GDM1 (cell line): ENCODE measurements at places on chromosomes 1 and 21.

DNA sequence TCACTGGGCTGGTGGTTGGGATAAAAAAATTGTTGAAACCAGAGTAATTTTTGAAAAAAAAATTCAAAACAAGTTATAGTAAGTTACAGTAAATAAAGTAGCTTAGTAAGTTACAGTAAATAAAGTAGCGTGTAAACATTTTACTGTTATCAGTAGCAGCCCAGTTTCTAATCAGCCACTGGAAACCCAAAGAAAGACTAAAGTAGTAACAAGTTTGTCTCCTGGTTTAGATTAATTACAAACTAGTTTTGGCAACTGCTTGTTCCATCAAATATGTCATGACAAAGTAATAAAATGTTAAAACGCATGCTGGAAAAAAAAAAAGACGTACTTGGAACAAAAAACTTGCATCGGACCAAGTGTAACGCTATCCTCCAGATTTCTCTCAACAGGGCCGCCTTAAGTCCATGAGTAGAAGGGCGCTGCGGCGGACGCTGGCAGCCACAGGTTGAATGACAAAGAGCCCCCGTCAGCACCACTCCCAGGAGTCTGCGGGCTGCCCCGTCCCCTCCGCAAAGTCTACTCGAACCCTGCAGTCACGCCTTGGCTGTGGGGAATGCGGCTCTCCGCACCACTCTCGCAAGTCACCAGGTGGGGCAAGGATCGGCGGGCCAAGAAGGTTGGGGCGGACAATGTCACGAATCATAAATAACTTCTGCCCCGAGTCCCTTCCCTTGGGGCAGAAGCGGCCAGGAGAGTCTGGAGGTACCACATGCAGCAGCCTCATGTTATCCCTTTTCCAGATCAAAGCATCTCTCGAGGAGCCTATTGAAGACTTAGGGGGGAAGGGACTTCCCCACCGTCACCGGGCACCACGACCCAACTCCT, 837 bp downstream of the SLC16A1 start:
- DNase-seq: peak; percentile 46

DNA sequence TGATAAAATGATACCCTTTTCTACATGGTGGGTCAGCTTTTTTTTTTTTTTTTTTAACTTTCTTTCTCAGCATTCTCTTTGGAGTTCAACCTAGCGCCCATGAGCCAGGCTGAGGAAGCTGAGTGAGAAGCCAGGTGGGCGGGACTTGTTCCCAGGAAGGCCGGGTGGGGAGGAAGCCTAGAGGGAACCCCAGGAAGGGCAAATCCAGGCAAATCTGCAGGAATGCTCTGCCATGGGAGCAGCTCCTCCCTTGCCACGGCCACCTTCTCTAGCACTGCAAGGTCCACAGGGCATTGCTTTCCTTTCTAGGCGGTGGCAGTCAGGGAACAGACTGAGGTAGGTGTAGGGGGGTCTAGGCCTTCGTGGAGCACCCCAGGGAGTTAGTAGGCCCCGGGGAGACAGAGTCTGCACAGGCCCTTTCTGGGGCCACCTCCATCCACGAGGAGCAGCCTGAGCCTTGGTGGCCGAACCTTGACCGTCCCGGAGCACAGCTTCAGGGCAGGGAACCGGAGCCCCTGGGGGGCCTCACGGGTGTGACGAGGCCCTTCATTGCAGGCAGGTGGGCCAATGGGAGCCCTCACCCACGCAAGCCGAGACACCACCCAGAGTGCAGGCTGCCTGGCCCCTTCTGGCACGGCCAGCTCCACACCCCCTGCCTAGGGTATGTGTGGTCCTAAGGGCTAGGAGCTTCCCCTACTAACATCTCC, 18.2 kb upstream of the CCDC27 start:
- no peak for DNase-seq

DNA sequence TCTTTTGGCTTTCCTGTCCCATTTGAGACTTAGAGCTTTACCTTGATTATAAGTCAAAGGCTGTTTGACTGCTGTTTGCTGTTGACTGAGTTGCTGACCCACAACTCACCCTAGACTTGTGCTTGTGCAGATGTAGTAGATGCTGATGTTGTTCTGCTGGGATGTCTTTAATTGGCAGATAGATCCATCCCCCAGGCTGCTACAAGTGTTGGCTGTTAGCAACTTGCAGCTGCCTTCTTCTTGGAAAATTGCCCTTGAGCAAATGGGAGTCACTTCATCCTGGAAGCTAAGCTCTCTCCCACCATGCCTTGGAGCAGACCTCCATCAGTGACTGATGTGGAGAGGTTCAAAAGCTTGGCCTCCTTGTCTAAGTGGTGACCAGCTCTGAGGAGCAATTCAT, 139.3 kb upstream of the KIAA0040 start:
- no peak for DNase-seq

DNA sequence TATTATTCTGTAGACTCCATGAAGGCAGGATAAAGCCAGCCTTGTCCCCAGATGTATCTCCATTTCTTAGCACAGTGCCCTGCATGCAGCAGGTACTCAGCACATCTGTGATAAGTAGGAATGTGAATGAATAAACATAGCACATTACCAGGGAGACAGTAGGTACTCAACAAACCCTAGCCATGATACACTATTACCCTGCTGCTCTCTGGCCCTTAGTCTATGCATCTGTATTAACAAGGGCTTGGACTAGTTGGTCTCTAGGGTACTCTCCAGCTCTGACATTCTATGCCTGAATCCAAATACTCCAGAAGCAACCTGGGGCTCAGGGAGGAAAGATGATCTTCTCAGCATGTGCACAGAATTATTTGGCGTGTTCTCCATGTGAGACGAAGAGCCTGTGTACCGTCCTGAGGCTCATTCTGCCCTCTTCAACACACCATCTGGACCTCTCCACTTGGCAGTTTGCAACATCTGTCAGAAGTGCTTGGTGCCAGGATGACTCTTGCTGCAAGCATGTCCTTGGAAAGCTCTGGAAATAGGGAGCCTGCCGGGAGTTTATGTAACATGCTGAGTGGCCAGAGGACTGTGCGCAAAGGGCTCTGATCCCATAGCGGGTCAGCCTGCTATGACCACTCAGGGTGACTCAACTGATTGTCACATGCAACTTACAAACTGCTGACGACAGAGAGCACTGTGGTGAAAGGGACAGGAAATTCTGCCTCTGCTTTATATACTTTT, 228.2 kb upstream of the USP24 start:
- DNase-seq: no peak

GRCh38 chr1:77655431-77655974, 27.0 kb downstream of the ZZZ3 start:
- DNase-seq: no peak

- DNase-seq: no peak
These were observed 231.0 kb upstream of the B3GALT2 start for GRCh38 chr1:193417403-193417802.

DNA sequence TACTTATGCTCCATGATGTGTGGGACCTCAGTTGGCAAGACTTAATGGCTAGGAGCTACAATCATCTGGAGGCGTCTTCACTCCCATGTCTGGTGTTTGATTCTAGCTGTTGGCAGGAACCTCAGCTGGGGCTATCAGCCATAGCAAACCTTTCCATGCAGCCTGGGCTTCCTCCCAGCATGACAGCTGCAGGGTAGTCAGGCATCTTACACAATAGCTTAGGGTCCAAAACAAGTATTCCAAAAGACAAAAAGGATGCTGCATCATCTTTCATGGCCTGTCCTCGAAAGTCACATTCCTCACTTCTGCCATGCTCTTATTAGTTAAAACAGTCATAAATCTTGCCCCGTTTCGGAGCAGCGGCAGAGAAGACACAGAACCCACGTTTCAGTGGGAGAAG, 90.9 kb downstream of the LRRC8C start:
- DNase-seq: no peak

DNA sequence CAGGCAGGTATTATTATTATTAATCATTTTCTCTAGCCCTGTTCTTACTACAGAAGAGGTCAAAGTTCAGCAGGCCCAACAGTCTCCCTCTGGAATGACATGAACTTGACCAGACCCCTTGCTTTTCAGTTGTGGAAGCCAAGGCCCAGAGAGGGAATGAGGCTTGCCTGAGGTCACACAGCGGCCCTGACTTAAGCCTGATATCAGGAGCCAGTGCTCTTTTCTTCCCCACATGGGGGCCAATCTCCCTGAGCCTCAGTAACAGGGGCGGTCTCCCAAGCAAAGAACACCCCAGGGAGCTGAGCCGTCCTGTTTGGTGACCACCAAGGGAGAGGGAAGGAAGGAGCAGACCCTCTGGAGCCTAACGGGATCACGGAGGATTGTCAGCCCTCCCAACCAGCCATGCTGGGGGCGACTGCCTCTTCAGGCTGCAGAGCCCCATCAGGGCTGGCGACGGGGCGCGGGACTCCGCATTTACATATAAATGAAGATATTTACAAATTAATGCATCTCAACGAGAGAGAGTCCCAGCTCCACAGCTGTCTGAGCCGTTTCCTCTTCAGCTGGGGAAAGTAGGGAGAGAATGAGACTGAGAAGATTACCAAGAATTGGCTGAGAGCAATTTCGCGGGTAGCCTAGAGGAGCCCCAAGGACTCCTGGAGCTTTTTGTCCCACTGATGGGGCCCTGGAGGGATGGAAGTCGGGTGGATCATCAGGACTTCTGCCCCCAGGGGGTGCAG, 186.1 kb upstream of the KLHDC7A start:
- DNase-seq: no peak

DNA sequence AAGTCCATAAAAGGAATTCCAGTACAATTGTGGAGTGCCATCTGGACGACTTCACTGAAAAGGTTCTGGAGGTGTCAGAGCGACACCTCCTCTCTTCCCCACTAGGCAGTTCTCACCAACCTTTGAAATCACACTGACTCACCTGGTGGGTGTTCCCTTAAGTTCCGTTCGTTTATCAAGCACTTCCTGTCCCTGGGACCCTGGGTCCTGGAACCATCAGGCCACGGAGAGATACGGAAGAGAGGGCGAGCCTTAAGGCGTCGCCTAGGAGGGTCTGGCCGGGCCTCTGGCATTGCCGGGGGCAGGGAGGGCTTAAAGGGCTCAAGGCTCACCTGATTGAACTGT, 317 bp downstream of the SPAG17 start:
- DNase-seq: no peak

- DNase-seq: peak; percentile 36
These were observed 73.2 kb upstream of the TRAPPC10 start for GRCh38 chr21:43938751-43939442.

GRCh38 chr1:167501515-167502191, 16.7 kb downstream of the CD247 start:
- DNase-seq: no peak

DNA sequence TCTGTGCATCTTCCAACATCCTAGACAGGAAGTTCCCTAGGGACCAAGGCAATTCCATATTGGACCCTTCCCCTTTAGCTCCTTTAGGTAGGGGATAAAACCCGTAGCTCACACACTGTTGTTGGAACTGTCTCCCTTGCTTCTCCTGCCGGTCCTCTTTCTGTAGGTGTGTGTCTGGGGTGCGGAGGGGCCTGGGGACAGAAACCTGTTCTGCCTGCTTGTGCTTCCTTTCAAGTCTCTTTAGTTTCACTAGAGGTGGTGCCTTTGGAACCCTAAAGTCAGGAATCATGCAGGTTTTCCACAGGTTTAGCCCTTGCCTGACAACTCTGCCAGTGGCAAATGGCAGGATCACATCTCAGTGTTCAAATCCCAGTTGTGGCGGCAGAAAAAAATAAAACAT, 74.6 kb upstream of the PTGFRN start:
- DNase-seq: no peak

DNA sequence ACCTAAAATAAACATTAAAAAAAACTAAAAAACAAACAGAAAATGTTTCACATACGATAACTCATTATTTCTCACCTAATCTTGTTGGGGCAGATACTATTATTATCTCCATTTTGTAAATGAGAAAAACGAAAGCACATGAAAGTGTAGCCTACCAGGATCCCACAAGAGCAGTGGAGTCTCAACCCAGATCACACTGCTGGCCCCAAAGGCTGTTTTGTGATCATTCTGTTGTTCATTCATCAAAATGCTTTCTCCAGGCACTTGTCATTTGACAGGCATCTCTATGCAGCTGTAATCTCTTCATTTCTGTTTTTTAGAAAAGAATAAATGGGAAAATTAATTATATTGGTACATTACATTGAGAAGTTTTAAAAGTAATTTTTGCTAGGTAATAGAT, 67.5 kb downstream of the AK5 start:
- DNase-seq: no peak

DNA sequence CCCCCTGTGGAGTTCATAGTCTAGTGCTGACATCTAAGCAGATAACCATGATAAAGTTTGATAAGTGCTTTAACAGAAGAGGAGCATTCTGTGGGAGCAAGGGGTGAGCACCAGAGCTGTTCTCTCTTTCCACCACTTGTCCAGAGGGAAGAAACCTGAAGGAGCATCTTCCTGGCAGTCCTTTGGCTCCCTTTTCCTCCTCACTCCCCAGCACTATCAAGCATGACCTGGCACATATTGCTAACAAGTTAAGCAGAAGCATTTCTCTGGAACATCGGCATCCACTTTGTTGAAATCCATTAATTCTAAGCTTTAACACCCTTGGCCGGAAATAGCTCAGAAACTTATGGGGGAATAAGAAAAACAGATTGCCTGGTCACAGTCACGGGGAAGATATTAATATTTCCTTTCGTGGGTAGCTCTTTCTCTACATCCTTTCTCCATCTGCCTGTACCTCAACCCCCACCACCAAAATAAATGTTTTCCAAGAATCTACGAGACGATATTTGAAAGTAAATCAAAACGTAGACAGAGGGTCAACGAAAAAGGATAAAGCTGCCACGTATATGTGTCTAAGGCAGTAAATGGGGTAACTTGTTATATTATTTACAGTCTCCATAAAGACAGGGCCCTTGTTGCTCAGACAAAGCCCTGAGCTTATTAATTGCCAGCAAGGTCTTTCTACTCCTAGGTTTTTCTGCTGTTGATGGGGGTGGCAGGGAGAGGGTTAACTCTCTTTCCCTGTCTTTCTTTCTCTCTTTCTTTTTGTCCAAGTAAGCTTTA, 351.4 kb downstream of the NUF2 start:
- DNase-seq: no peak

GRCh38 chr21:46618738-46619379, 14.0 kb upstream of the S100B start:
- DNase-seq: no peak

DNA sequence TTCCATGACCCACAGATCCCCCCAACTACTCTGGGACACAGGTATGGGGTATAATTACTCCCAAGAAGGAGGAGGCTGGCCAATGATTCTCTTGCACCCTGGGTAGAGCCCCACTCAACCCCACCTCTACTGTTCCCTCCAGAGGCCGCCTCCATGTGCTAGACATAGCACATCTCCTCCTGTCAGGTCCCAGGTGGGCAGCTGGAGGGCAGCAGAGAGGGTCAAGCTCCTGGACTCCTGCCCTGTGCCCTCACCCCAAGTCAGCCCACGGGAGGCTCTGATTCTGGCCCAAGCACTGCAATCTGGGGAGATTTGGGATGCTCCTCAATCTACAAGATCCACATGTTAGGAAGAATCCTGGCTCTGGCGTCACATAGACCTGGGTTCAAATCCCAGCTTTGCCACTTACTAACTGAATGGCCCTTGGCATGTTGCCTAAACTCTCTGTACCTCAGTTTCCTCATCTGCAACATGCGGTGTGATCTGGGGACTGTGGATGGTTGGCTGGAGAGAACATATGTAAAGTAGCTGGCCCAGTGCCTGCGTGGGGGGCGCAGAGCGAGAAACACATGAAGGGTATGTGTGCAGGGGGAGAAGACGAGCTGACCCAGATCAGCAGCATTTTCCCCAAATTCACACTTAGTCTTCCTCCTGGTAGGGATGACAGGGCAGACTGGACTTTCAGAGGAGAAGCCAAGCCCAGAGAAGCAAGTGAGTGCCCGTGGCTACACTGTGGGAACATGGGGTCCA, 23.2 kb downstream of the TNNT2 start:
- no peak for DNase-seq
